ENCODE measurements at places on chromosomes 4 and X. TPM values are rescaled to one million over a fixed set of nuclear protein-coding genes. Genes with fewer than 3 reads are reported as not detected.

- no peak for DNase-seq
Measured at GRCh38 chr4:143713955-143714625, 13.6 kb upstream of the FREM3 start.

- DNase-seq: no peak
Measured at GRCh38 chr4:2378898-2379297, 39.5 kb downstream of the ZFYVE28 start.

DNA sequence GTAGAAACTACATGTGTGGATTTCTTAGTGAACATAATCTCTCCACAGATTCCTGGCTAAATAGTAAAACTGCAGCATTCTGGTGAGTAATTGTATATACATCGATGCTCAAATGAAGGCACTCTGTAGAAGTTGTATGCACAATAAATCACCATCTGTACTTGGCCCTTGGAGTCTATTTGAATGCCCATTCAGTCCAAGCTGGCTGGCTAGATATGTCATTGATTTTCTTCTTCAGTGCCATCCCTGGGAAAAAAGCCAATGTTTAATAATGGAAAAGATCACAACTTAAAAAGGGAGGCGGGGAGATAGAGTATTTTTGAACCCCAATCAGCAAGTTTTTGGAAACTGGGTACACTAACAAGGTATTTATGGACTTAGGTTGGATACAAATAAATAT, 381.0 kb upstream of the TEX13C start:
- no peak for DNase-seq

CACNA1F gene
- not detected for total RNA-seq

DNA sequence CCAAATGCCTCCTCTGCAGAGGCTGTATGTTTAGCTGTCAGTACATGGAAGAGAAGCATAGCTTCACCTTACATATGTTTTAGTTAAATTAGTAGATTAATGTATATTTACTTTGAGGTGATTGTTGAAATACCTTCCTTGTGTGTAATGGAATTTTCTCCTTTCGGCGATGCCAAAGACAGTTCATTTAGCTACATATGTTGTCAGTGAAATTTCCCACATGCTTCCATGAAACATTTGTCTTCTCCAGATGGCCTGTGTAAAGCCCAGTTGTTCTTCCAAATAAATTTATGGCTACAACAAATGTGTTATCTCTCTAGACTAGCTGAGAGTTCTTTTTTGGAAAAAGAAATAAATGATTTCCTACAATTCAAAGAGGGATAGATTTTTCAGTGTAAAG, 95.2 kb downstream of the GPAT3 start:
- no peak for DNase-seq

DNA sequence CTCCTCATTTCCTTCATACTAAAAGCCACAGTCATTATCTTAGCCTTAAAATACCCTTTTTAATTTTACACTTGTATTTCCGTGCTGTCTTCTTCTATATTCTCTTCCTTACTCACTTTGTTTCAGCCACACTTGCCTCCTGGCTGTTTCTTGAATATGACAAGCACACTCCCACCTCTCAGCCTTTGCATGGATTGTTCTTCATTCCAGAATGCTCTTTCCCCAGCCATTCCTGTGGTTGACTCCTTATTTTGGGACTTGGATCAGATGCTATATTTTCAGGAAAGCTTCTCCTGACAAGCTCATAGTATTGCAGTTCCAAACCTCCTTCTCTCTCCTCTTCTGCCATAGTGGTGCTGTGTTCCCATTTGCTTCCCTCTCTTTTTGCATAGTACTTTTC, 291.3 kb downstream of the PDHA2 start:
- DNase-seq: no peak

FATE1 gene
- not detected for total RNA-seq

- no peak for DNase-seq
Measured at GRCh38 chr4:38462367-38463055, 201.5 kb upstream of the KLF3 start.

Data from Caki2 (cell line).